ENCODE measurements at places on chromosomes 5 and 9.

GRCh38 chr9:109923471-109923760, 143.4 kb downstream of the PALM2AKAP2 start:
- no peak for DNase-seq

DNA sequence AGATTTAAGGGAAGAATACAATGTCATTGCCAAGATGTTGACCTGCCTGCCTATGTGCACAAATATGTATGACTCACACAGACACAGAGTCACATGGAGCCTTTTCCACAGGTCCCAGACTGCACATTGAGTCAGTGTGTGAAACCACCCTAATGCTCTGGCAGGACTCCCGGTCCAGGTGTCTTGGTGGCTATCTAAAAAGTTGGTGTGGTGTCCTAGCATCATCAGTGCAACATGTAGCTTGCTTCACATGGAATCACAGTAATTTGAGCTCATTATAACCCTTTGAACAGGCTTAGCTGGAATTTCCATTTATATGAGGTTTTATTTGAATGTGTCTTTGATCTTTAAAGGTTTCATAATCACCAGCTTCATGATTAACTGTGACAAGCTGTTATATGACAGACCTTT, 10.7 kb downstream of the IFNA5 start:
- DNase-seq, result no peak

GRCh38 chr5:151037561-151038411, 17.4 kb downstream of the GPX3 start:
- peak; percentile 68 for DNase-seq

- no peak for DNase-seq
Measured at GRCh38 chr5:4197151-4197550, 601.5 kb downstream of the IRX1 start.

DNA sequence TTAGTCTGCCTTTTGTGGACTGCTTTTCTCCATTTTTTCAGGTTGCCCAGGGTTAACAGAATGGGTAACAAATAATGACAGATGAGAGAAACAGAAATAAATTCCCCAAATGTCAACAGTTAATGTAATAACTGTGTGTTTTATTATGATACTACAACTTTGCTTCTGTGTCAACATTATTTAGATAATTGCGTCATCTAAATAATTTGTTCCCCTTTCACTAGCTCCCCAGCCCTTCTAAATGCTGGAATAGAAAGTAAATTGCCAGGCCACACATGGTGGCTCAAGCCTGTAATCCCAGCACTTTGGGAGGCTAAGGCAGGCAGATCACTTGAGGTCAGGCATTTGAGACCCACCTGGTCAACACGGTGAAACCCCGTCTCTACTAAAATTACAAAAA, 53.5 kb downstream of the RNF38 start:
- no peak for DNase-seq

DNA sequence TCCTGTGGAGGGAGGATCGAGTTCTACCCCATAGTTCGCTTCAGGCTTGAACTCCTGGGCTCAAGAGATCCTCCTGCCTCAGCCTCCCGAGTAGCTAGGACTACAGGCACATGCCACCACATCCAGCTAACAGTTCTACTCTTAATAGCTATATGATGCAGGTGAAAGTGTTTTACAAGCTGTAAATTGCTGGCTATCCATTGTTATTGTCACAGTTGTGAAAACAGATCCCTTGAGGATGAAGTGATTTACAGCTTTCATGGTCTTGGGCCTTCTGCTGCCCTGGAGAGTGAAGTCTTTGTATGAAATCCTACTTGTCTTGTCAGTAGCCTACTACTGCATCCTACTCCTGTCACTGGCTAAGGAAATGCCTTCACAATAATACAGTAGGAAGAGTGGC, 48.0 kb downstream of the GRAMD2B start:
- no peak for DNase-seq

DNA sequence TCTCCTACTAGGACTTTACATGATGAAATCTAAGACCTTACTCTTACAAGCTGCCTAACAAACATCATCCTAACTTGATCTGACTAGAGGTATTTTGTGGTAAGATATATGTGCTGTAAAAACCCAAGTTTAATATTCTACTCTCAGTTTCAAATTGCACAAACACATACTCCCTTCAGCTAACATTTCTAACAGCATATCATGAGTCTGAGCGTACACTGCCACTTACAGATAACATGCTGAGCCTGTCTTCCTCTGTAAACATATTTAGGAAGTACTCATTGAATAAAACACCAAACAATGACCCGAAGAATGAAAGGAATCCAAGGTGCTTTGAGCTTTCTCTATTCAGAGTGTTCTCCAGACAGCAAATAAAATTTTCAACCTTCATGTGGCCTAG, 7.9 kb upstream of the ESM1 start:
- no peak for DNase-seq

DNA sequence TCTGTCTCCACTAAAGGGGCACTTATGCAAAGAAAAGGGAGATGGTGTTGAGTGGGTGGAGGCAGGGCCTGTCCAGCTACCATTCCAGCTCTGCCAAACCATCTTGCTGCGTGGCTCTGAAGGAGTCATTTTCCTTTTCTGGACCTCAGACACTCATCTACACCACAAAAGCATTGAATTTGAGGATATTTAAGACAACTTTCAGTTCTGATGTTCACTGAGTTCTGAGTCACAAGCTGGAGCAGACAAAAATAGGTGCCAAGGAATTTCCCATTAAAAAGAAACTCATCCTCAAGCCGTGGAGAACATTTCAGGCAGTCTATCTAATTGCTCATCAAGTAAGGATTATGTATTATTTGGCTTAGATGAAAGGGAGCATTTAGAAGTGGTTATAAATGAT, 195.0 kb upstream of the TBC1D2 start:
- DNase-seq, result no peak

GRCh38 chr5:132594170-132594569, 37.4 kb downstream of the RAD50 start:
- no peak for DNase-seq

DNA sequence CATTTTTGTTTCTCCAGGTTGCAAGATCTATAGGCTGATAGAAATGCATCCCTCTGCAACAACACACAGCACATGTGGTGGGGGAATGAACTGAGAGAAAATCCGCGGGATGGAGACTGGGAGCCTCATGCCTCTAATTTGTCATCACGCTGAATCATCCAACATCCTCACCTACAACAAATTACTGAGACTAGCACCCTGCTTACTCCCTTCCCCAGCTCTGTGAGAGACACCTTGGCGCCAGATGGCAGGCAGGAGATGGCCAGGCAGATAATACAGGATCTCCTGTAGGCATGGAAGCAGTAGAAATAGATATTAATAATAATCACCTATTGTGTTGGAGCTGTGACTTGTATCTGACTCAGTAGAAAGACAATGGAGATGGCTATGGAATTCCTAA, 276.9 kb downstream of the SEMA5A start:
- no peak for DNase-seq

DNA sequence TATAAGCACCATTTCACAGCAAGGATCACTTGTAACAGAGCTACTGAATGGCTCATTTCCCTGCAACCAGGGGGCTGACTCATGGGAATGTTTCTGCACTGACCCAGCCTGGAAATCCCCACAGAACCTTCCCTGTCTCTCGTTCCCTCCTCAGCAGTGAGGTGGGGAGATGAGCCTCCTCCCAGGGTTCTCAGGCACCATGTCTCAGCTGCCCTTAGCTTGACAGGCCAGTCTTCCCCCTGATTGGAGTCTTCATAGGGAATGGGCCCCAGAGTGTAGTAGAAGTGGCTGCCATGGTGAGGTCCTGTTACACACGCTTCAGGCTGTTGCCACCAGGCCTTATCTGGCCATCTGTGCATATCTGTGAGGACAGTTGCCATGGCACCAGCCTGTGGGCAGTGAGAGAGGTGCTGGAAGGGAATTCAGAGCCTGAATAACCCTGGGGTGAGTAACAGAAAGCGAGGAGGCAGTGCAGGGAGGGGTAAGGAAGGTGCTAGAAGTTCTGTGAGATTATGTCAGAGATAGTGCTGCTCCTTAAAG, 324.4 kb downstream of the ENC1 start:
- no peak for DNase-seq

DNA sequence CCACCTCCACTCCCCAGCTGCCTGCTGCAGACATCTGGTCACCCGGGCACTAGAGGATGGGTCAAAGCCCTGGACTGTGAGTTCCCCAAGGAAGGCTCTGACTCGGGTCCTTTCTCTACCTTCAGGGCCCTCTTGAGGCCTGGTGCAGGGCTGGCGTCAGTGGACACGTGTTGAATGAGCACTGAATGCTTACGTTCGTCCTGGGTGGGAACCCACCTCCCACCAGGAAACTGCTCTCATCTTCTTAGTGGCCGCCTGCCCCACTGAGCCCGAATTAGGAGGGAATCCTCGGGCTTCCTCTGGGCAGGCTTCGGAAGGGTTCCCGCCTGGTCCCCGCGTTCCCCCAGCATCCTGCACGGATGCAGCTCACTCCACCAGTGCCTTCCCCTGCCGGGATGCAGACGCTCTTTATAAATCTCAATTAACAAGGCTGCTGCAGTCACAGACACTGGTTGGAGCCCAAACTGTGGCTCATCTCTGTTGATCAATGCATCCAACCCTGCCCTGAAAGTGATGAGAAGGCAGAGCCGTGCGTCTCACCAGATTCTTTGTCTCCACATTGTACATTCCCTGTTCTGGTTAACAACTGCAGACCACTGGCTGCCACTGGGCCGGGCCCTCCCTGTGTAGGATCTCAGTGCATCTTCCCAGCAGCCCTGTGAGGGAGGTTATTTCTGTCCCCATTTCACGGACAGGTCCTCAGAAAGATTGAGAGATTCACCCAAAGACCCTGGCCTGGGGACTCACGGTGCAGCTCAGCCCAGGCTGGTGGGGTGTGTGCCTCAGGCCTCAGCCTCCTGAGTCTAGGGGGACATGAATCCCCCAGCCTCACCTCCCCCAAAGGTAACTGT, 168.8 kb downstream of the GAPVD1 start:
- DNase-seq, result no peak

DNA sequence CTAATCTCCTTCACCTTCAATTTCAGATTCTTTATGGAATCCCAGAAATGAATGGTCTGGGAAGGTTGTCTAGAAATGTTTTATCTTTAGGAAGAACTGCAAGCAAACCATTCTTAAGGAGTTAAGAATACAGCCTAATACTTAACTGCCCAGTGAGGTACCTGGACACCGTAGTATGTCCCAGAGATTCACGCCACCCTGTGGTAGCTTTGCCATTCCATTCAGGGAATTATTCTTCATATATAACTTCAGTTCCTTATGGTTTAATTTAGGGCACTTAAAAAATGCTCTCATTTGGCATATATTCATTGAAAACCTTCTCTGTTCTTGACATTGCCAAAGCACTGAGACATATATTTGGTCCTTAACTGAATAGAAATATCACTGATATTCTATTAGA, 49.7 kb downstream of the ACTBL2 start:
- no peak for DNase-seq

DNA sequence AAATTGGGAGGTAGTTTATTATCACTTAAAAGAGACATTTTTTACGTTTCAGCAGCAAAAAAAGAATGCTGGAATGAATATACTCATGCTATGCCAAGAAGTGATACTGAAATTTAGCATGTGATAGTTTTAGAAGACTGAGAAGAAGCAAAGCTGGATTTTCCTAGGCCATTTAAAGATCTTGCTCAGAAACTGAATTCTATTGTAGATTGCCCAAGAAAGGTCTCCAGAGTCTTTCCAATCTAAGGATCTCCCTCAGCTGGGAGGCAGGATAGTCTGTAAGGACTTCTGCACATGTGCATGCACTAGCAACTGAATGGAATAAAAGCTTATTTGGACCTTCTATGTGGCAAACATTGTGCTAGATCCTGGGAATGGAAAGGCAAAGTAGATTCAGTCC, 334.5 kb downstream of the DTWD2 start:
- DNase-seq, result peak; percentile 22

DNA sequence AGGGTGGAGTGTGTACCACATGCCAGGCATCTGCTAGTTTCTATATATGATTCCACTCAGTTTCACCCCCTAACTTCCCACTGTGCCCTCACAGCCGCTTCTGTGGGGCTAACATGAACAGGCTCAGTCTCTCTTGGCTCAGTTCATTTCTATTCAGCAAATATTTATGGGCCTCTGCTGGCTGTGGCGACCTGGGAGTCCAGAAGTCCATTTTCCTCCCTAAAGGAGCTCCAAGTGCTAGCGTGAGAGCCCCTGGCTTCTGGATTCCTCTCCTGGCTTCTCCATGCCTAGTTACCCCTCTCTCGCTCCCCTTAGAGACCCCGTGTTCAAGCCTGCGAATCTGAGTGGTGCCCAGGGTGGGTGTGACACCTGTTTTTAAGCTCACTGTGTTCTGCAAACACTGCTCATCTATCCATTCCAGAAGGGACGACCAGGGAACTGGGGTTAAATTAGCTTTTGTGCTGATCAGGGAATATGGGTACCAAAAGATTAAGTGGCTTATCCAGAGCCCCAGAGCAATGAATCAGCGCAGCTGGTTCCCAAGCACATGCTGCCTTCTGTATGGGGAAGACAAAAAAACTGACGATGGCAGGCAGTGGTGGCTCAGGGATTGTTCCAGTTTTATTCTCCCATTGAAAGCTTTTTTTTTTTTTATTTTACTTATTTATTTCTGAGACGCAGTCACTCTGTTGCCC, 57.6 kb downstream of the HMCN2 start:
- DNase-seq, result no peak

DNA sequence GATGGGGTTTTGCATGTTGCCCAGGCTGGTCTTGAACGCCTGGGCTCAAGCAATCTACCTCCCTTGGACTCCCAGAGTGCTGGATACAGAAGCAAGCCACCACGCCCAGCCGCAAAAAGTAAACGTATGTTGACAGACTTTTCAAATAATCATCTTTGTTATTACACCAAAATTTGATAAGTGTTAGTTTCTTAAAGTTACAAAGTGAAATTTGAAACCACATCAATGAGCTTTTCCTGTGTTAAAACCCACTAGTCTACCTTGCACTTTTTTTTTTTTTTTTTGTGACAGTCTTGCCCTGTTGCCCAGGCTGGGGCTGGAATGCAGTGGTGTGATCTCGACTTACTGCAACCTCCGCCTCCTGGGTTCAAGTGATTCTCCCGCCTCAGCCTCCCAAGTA, 29.9 kb downstream of the SPACA9 start:
- no peak for DNase-seq

- DNase-seq, result no peak
Measured at GRCh38 chr9:84586662-84587061, 82.9 kb upstream of the NTRK2 start.

DNA sequence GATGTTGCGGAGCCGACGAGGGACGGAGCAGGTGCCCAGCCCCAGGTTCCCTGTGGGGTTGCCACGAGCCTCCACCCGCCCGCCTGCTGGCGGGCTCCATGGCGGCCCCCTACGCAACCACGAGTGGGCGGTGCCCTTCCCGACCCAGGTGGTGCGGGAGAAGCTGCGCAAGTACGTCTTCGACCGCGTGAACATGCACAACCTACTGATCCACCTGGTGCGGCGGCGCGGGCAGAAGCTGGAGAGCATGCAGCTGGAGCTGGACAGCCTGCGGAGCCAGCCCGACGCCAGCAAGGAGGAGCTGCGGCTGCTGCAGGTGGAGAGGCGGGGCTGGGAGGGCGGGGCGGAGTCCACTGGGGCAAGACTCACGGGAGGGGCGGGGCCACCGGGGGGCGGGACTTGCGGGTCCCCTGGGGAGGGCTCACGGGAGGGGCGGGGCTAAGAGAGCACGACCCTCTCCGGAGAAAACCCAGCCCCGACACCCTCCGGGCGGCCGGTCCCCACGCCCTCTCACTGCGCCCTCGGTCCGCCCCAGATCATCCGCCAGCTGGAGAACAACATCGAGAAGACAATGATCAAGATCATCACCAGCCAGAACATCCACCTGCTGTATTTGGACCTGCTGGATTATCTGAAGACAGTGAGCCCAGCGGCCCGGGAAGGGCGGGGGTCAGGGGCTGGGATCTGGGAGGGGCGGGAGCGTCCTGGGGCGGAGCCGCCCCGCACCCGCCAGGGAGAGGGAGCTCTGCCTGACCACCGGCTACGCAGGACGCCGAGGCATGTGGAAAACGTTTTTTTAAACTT, 3.9 kb downstream of the CCDC183 start:
- no peak for DNase-seq

- DNase-seq, result no peak
Measured at GRCh38 chr9:95788021-95788420, 87.5 kb upstream of the ERCC6L2 start.
